Adrenal gland (tissue), 19 donors: ENCODE measurements at places on chromosomes 11 and 22.

DNA sequence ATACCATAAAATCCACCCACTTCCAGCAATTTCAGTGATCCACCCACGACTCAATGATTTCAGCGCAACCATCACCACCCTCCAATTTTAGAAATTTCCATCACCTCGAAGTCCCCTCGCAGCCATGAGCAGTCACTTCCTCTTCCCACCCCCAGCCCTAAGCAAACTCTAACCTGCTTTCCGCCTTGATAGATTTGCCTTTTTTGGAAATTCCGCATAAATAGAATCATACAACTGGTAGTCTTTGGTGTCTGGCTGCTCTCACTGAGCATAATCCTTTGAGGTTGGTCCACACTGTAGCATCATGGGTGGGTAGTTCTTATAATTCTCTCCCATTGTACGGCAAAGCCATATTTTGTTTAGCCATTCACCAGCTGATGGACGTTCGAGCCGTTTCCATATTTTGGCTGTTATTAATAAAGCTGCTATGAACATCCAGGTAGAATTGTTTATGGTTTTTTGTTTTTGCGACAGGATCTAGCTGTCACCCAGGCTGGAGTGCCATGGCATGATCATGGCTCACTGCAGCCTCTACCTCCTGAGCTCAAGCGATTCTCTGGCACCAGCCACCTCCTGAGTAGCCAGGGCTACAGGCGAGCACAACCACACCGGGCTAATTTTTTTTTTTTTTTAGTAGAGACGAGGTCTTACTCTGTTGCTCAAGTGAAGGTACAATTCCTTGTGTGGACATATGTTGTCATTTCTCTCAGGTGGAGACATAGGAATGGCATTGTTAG, 16.0 kb downstream of the PIM3 start:
- peak; percentile 39 for DNase-seq

- DNase-seq, result no peak
Observed at GRCh38 chr22:39408173-39408572, 8.6 kb downstream of the TAB1 start.

DNA sequence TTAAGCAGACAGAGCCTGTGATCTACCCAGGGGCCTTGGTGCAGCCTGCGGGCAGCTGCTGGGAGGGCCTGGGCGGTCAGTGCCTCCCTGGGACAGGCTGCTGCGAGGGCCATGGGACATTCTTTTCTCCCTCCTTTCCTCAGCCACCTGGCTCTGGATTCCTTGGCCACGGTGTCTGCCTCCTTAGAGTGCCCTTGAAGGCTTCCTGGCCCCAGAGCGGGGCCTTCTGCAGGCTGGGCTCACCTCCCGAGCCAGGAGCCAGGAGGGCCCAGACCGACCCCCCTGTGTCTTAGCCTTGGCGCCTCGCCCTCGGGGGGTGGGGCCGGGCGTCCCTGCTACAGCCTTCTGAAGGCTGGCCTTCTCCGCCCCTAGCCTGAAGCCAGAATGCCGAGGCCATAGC, 231.2 kb downstream of the TBC1D22A start:
- DNase-seq, result no peak

GRCh38 chr11:130894322-130895025, 21.8 kb downstream of the SNX19 start:
- DNase-seq, result peak; percentile 93

DNA sequence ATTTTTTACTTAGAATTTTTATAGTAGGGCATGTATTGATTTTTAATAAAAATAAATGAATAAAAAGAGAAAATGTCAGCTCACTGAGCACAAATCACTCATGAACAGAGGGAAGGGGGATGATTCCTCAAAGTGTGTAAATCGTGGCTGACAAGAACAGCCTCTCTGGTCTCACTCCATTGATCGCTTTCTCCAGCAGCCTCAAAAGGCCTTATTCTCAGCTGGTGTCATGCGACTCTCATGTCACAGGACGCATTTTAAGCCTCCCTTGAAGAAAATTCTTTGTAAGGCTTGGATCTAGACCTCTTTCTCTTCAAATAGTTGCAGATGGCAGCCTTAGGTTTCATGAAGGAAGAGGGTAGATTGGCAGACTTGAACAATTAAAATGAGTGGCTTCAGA, 33.9 kb upstream of the SLC5A12 start:
- no peak for DNase-seq

DNA sequence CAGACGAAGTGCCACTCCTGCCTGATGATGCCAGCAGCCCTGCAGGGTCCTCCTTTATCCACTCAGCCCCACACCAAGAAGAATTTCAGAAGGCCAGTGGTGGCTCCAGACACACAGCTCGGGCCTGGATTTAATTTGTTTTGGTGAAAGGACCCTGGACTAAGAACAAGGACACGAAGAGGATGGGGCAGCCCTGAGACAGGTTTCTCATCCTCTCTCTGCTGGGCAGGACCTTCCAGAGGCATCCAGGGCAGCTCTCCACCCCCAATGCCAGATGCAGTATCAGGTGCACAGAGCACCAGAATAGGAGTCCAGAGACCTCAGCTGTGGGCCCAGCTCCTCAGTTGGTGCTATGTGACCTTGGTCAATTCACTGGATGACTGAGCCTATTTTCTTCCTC, 72.0 kb downstream of the TRIM29 start:
- DNase-seq, result no peak

GRCh38 chr11:11843642-11844041, 1.9 kb downstream of the USP47 start:
- DNase-seq, result no peak

DNA sequence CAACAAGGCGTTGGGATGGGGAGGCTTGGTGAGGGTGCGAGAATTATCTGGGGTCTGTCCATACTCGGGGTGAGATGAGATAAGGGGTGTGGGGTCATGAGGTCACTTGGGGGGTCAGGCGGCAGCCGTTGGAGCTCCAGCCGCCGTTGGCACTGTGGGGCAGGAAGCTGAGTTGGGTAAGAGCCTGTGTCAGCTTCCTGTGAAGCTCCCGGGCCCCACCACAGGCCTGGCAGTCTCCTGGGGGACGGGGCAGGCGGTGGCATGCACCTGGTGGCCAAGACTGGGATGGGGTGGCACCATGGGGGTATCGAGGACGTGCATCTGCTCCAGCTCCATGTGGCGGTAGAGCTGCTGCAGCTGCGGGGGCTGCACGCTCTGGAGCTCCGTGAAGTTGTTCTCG, 7.1 kb upstream of the MYBPC3 start:
- DNase-seq, result no peak

DNA sequence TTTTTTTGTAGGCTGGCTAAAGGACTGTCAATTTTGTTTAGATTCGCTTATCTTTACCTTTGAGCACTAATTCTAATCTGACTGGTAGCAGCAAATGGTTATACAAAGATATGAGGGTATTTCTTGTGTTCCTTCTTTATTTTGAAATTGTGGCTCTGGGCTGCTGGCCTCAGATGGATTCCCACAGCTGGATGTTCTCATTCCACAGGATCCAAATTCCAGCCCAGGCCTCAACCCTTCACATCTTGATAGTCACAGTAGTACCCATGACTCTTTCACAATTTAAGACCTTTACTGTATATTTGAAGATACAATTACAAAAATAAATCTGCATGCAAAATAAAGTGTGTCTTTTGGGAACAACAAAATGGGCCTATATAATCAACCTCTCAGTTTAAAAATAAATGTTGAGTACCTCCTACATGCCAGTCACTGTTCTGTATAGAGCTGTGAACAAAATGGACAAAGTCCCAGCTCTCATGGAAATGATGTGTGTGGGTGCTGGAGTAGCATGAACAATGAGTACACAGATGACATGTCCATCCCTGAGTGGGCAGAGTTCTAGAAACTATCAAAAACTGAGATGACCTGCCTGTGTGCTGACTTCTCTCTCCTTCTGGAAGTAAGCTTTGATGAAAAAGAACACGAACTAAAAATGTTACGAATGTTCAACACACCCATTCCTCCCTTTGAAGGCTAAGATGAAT, 51.7 kb upstream of the FBXO3 start:
- DNase-seq, result no peak

GRCh38 chr11:101176381-101176780, 46.8 kb upstream of the PGR start:
- no peak for DNase-seq

DNA sequence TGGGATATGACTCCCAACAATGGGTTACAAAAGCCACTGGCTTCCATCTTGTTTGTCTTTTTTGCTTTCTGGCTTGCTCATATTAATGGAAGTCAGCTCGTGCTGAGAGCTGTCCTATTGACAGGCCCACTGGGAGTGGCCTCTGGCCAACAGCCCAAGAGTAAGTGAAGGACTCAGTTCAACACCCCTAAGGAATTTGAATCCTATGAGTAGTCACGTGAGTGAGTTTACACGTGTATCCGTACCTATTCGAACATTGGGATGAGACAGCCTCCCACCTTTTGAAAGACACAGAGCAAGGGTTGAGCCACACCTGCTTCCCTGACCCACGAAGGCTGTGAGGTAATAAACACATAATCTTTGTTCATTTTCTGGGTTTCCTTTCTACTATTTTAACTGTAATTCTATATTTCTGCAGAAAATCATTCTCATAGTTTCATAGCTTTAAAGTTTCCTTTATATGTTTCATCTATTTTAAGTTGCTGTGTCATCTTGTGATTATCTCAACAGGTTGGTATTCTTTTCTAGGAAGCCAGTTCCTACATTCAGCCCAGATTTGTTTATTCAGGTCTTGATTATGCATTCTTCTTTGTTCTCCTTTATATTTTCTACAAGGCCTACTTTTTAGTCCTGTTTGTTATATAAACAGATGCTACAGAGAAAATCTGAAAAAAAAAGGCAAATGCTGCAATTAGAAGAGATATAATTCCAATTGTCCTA, 802.3 kb downstream of the CNTN5 start:
- DNase-seq, result no peak
